Naive thymus-derived CD4-positive, alpha-beta T cell (primary cell): ENCODE measurements at places on chromosomes 1 and 21. TPM values are rescaled to one million over a fixed set of nuclear protein-coding genes. Genes with fewer than 3 reads are reported as not detected.

The PBXIP1 gene
- 383 TPM for total RNA-seq

DNA sequence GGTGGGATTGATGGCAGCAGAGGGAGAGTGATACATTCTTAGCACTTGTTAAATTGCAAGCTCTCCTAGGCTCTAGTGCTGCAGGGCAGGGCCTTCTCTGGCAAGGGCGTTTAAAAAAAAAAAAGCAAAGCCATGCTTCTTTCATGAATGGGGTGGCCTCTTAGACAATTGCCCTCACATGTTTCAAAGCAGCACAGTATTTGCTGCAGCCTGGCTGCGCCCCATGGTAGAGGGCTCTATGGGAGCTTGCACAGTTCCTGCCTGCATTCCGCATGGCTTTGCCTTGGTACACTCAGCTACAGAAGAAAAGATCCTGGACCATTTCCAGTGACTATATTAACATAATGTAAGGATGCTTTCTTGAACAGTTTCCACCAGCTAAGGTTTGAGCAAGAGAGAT lies 267.2 kb downstream of the ZNF648 start:
- H3K36me3 ChIP-seq = no peaks in the 10 kb centered on the region
- H3K4me3 ChIP-seq = no peak overlapping the region
- no peaks in the 10 kb centered on the region for H3K4me1 ChIP-seq
- no peak overlapping the region for H3K27ac ChIP-seq
- no peaks in the 10 kb centered on the region for H3K27me3 ChIP-seq

DNA sequence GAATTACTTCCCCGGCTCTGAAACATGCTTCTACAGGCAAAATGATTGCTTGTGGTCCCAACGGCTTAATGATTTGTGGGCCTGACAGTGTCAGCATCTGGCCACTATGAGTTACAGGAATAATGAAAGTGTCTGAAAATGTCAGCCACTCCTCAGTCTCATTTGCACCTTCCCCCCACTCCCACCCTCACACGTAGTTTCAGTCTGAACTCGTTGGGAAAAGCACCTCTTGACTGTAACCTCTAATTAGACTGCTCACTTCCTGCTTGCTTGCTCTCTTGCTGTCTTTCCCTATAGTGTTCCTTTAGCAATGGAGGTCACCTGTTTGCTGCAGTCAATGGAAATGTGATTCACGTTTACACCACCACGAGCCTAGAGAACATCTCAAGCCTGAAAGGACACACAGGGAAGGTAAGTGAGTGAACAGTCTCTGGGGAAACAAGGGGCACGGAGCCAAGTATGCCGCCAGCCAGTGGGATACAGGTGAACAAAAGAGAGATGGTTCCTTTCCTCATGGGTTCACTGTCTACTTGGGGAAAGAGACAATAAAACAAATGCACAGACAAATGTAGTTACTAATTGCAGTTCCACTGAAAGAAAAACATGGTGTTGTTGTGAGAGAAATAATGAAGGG lies 27.1 kb downstream of the CFAP57 start:
- no peak for DNase-seq
- no peaks in the 10 kb centered on the region for H3K4me1 ChIP-seq
- no peak overlapping the region for H3K27ac ChIP-seq
- no peaks in the 10 kb centered on the region for H3K27me3 ChIP-seq
- H3K4me3 ChIP-seq = no peak overlapping the region

- DNase-seq = no peak
- H3K4me1 ChIP-seq = peaks cover 37% of the 10 kb centered on the region
- no peaks in the 10 kb centered on the region for H3K36me3 ChIP-seq
Measured at GRCh38 chr1:149845416-149845815, 54.0 kb upstream of the BOLA1 start.

DNA sequence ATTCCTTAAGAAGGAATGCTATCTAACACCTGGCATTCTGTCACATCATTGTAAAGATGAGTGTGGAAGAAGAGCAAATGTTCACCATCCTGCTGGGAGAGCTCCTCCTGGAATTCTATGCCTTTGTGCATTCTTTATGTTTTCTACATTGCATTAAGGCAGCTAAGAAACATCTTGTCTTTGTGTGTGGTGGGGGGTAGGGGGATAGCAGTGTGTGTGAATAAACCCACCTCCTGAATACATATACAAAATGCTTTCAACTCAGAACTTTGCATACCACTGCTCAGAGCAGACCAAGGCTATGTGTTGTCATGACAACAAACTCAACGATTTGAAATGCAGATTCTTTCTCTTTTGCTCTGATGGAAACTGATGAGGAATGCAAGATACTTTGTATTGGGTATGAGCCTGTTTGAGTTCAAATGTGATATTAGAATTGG lies 193.6 kb upstream of the KAZN start:
- no peak for DNase-seq
- H3K27me3 ChIP-seq = no peaks in the 10 kb centered on the region
- H3K4me3 ChIP-seq = no peak overlapping the region
- H3K36me3 ChIP-seq = no peaks in the 10 kb centered on the region

DNA sequence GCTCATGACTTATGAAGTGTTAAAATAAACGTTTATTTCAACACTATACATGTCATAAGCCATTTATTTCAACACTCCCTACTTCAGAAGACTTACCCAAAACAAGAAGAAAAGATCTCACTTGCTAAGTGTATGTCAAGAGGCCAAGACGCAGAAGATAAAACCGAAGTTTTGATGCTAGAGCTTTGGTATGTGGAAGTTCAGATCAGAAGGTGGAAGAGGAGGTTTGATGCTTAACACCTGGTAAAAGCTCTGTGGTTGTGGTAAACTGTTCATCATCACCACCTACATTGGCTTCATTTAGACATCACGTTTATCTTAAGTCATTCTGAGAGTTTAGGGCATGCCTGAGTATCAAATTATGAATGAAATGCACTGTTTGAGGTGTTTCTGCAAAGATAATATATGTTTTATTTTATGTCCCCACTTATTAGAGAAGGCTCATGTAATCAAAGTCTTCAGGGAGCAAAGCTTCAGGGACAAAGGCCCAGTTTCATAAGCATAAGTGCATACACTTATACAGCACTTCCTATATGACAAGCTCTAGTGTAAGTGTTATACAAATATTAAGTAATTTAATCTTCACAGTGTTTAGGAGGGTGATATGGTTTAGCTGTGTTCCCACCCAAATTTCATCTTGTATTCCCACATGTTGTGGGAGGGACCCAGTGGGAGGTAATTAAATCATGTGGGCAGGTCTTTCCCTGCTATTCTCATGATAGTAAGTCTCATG lies 533.3 kb downstream of the PTBP2 start:
- H3K36me3 ChIP-seq = no peaks in the 10 kb centered on the region
- no peak overlapping the region for H3K27ac ChIP-seq

GRCh38 chr1:175015243-175015642 lies 8.0 kb downstream of the MRPS14 start:
- no peaks in the 10 kb centered on the region for H3K4me1 ChIP-seq
- peaks cover 37% of the 10 kb centered on the region for H3K36me3 ChIP-seq
- no peak overlapping the region for H3K27ac ChIP-seq
- no peak for DNase-seq
